Panc1 (cell line): ENCODE measurements at places on chromosomes 3 and 15. TPM values are rescaled to one million over a fixed set of nuclear protein-coding genes. Genes with fewer than 3 reads are reported as not detected.

RNU5B-1 gene
- total RNA-seq: not detected

DNA sequence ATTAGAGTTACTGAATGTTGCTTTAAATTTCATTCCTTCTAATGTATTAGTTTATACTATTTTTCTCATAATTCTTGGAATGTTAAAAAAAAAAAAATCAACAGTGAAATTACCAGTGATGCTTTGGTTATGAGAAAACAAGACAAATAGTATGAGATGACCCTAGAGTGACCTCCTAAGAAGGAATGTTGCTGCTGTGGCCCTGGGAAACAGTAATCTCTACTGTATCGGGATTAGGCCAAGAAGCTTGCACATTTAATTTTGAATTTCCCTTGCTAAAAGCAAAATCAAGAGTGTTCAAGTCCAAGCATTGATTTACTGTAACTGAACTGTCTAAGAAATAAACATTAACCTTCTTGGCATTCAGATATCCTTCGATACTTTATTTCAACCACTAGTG is 18.1 kb downstream of the TOPBP1 start:
- DNase-seq: no peak

GRCh38 chr3:59821274-59821673 is 771.4 kb upstream of the CFAP20DC start:
- DNase-seq: no peak

- no peak for DNase-seq
Measured at GRCh38 chr3:90132197-90132596, 1024.8 kb downstream of the EPHA3 start.

DNA sequence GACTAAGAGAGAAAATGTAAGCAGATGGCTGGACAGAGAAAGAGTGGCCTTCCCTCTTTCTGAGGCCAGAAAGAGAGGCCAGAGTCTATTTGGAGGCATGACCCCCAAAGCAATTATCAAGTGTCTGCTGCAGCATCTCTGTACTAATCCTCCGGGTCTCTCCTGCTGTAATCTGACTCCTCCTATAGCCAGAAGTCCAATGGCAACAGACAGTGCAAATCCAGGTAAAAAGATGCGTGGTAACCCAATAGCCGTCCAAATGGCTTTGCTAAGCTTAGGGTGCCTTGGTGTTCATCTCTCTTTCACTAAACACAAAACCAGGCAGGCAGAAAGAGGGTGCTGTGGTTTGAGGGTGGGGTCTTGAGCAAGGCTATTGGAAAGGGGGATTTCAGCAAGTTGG is 91.6 kb downstream of the ADCY5 start:
- DNase-seq: no peak
